ENCODE measurements at places on chromosomes 12 and 14.

DNA sequence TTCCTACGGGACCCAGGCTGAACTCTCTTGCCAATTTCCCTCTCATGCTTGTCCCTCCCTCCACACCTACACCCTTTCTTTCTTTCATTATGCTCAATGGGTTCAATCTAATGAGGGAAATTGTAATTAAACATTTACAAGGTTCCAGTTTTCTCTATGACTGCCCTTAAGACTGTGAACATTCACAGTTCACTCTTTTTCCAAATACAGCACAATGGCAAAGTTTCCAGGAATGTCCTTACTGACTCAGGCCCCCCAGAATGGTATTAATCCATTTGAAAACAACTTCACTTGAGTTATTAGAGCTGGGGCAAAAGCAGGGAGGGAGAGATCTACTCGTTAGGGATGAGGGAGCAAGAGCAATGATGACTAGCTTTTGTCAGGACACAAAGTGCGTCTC lies 892.1 kb downstream of the NRXN3 start:
- DNase-seq: no peak

GRCh38 chr12:113237748-113238147 lies 16.5 kb downstream of the TPCN1 start:
- DNase-seq: no peak

DNA sequence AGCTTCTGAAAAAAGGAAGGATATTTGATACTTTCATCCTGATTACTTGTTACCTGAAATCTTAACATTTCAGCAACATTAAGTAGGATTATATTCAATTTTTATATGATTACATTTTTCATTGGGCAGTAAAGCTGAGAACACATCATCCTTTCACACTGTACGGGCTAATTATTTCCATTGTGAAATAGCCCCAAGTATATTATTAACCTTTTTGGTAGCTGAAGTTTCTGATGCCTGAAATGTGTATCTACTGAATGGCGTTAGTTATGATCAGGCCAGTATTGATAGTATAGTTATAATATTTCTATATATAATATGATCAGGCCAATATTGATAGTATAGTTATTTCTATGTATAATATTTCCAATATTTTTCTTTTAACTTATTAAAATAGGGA lies 10.1 kb downstream of the SPATS2 start:
- DNase-seq: no peak

- no peak for DNase-seq
Measured at GRCh38 chr12:19794116-19794515, 354.8 kb downstream of the AEBP2 start.

- DNase-seq: no peak
Measured at GRCh38 chr12:109752117-109753053, 38.8 kb downstream of the FAM222A start.

DNA sequence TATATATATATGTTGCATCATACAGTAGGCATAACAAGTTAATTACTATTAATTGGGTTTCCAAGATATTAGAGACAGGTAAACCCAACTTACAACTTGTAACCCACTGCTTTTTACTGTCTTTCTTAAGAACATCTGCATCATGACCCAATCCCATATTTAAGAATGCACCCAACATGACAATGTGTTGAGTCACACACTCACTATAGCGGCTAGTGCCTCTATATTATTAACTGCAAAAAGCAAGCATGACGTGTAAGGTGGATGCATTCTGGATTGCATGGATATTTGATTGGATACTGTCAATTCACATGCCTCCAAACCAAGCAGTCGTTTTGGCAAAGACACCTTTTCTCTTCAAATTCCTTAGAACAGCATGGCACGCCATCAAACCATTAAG lies 68.2 kb downstream of the KSR2 start:
- no peak for DNase-seq

- no peak for DNase-seq
Measured at GRCh38 chr12:885701-886100, 63.8 kb downstream of the RAD52 start.

DNA sequence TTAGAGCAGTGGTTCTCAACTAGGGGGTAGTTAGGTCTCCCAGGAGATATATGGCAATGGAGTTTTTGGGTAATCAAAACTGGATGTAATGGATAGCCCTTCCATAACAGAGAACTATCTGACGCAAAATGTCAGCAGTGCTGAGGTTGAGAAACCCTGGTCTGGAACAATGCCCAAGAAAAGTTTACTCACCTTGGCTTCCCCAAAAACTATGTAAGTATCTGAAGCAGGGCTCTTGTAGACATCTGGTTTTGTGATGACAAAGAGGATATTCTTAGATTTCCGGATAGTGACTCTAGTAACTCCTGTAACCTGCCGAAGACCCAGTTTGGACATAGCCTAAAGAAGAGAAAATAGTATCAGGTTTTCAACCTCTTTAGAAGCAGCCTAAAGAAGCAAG lies 11.8 kb downstream of the NACA start:
- no peak for DNase-seq

GRCh38 chr14:86540636-86541247 lies 1010.8 kb downstream of the FLRT2 start:
- DNase-seq: no peak

- no peak for DNase-seq
Measured at GRCh38 chr12:115404761-115405470, 720.9 kb upstream of the TBX3 start.

Data from bone marrow (tissue), 2 donors.